ENCODE measurements at places on chromosomes 13 and 19.

DNA sequence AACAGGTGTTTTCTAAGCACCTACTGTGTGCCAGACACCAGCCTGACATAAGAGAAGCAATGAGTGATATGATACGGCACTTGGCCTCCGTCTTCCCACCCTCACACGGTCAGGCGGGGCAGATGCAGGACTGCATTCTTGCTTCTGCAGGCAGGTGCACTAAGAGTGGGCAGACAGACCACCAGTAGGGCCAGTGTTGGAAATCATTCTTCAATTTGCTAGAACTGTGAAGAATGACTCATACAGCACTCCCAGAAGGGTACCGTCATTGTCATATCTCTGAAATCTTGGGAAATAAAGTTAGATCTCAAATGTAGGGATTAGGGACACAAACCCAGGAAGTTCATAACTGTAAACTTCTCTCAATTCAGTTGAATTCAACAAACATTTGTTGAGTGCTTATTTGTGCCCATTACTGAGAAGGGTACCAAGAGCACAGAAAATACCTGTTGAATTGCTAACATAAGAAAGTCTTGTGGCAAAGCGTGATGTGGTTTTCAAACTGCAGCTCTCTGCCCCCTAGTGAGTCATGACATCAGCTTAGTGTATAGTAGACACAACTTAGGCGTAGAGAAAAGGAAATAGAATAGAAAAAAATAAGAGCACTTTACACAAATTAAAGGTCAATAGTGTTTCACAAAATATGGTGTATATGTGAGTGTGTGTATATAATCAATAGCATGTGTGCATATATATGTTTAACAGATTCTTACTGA lies 76.1 kb downstream of the TEX26 start:
- no peak for DNase-seq

GRCh38 chr19:56566904-56567273 lies 379 bp upstream of the ZNF470 start:
- no peak for DNase-seq

GRCh38 chr13:27966641-27967202 lies 2.4 kb downstream of the CDX2 start:
- DNase-seq = no peak

- DNase-seq = no peak
Observed at GRCh38 chr19:47024502-47024901, 4.9 kb downstream of the NPAS1 start.

All from NCI-H187 treated with DMSO at 0.1 percent for 48 hours (cell line).